ENCODE measurements at places on chromosomes 3 and 15.

DNA sequence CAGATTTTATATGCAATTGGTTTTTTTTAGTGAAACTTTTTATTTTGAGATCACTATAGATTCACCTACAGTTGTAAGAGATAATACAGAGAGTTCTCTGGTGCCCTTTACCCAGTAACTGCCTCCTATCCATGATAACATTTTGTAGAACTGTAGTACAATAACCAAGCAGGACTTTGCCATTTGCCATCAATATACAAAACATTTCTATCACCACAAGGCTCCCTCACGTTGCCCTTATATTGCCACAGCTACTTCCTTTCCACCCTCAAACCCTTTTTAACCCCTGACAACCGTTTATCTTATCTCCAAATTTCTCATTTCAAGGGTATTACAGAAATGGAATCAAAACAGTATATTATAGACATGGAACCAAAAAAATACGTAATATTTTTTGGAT is 130.7 kb upstream of the GOLGA6L4 start:
- DNase-seq = no peak

GRCh38 chr3:123723522-123724168 is 138.8 kb upstream of the HACD2 start:
- no peak for DNase-seq

DNA sequence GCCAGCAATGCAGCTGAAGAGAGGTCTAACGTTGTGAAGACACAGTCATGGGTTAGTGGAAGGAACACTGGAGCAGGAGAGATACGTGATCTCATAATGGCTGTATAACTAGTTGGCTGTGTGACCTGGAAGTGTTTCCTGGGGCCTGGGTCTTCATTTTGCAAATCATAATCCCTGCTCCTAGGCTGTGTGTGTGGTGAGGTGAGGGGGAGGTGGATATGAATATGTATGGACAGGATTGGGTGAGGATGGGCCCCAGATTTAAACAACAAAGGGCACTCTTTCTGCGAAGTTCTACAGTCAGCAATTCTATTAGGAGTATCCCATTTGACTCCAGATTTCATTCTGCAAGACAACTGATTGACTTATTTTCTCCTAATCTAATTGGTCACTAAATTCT is 41.3 kb downstream of the ANKRD28 start:
- DNase-seq = no peak

DNA sequence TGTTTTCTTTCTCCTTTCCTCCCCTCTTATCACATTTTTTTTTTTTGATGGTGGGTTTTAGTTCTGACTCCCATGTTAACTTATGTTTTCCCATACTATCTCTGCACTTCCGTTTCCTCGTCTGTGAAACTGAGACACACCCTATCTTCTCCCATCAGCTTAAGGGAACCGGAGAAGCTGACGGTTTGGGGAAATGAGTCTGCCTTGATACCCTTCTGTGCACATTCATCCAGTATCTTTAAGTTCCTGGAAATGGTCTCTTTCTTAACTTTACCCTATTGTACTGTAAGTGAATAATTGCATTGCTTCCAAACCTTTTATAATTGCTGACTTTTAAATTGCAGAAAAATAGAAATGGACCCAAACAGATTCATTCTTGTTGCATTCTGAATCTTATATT is 26.2 kb upstream of the CFAP161 start:
- DNase-seq = no peak

- no peak for DNase-seq
Observed at GRCh38 chr3:149575213-149575960, 82.4 kb downstream of the WWTR1 start.

Data from cortex of kidney (tissue), 1 donor.